Activated T-cell treated with anti-CD3 and anti-CD28 coated beads, Interleukin-2, amount 50 U/mL, for 24 hours (primary cell): ENCODE measurements at places on chromosomes 2 and 18.

DNA sequence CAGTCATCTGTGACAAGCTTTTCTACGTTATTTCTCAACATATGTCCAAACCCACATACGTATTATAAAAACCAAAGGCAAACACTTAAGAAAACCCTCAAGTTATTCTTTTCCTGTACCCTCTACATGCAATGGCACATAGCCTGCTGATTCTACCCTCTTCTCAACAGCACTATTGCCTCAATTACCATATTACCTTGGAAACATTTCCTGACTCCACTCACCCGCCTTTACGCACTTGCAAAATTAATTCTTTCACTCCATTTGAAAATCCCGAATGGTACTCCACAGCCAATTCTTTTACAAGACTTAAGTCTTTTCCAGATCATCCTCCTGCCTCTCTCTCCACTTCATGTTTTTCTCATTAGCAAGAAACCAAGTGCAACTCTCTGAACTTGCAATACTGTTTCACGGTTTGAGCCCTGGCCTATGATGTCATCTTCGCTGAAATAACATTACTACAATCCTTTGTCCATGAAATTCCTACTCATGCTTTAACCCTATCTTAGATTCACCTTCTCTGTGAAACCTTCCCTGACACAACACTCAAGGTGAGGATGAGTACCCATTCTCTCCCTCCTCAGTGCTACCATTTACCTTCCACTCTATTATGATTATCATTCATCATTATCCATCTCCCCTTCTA, 29.0 kb downstream of the SESTD1 start:
- DNase-seq: no peak

DNA sequence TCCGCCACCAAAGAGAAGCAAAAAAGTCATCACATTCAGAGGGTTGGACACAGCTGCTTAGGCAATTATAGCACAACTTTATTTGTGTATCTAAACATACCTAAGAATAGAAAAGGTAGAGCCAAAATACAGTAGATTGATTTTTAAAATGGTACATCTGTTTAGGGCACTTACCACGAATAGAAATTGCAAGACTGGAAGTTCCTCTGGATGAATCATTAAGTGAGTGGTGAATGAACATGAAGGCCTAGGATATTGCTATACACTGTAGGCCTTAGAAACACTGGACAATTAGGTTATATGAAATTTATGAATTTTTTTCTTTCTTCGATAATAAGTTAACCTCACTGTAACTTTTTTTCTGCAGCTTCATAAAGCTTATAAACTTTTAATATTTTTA, 687.0 kb downstream of the BCL11A start:
- DNase-seq: no peak

DNA sequence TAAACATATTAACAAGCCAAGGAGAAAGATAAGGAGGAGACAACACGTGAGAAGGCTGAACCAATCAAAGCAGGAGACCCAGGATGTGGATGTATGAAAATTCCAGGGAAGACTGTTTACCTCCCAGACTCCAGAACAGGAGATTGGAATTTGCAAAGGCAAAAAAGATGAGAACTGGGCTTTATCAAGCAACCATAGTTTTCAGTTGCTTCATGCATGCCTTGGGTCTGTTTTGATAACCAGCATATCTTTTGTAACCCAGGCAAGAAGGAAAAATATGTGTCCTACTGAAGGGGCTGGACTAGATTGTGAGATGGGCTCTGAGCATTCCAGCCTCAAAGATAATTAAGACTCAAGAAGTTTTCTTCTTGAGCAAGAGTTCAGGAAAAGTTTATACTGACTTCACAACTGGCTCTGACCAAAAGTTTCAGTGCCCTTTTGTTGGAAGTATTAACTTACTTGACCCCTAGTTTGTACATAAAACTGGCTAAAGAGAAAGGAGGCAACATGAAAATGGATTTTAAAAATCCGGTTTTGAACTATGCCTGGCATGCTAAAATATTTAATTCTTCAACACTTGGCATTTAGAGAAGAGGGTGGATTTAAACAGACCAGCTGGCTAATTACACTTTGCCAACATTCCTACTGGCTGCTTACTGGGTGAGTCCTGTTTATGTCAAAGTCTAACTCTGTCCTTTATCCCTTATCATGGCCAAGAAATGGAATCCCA, 79.3 kb upstream of the CD28 start:
- DNase-seq: no peak

- peak; percentile 65 for DNase-seq
Observed at GRCh38 chr18:3595369-3596273, 145.6 kb downstream of the TGIF1 start.

- DNase-seq: no peak
Observed at GRCh38 chr2:236001854-236002253, 166.3 kb downstream of the GBX2 start.

GRCh38 chr2:134782792-134783191, 55.6 kb upstream of the ACMSD start:
- no peak for DNase-seq

DNA sequence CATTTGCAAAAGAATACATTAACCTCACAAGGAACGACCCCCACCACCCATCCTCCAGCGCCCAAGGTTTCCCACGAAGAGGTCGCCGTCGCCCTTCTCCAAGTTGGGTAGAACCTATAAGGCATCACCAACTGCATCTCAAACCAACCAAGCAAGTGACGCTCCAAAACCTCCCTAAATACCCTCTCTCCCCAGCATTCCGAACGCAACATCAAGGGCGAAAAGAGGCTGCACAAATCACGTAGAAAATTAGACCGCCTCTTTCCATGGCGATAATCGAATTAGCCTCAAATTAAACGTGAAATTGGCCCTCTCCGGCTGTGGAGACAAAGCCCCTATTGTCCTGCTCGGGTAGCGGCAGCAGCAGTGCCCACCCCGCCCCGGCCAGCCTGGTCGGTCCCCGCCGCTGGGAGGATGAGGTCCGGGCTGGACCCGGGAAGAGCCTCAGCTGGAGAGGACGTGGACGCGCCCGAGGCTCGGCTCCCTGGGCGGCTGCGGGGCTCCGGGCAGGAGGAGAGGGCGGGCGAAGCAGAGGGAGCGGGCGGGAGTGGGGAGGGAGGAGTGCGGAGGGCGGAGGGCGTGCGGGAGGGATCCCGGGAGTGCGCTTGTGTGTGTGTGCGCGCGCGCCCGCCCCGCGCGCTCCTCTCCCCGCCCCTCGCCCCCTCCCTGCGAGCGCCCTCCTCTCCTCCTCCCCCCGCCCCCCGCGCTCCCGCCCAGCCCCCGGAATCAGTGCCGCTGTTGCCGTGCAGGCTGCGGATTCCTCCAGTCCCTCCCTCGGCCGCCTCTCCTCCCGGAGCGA, at the start of gene SPTBN1:
Gene SPTBN1, plus strand, starts transcription at position 765 of the 799 bp plus-strand sequence. CDS start 70,092 bp downstream, outside the sequence.
- peak; percentile 55 for DNase-seq

DNA sequence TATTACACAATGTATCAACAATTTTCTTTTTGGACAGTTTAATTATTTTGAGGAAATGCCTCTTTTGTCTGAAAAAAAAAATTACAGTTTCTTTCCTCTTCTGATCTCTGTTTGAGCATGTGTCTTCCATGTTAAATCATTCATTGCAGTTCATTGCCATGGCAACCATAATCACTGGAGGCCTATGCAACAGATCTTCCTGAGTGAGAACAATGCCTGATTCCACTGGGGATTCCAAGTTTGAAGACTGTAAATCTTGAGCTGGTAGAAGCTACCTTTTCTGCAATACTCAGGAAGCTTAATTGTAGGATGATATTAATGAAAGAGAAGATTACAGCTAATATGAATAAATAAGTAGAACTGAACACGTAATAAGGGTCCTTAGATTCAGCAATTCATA, 721.4 kb upstream of the CNTNAP5 start:
- no peak for DNase-seq

GRCh38 chr2:210899131-210899530, 342.7 kb downstream of the CPS1 start:
- DNase-seq: no peak

DNA sequence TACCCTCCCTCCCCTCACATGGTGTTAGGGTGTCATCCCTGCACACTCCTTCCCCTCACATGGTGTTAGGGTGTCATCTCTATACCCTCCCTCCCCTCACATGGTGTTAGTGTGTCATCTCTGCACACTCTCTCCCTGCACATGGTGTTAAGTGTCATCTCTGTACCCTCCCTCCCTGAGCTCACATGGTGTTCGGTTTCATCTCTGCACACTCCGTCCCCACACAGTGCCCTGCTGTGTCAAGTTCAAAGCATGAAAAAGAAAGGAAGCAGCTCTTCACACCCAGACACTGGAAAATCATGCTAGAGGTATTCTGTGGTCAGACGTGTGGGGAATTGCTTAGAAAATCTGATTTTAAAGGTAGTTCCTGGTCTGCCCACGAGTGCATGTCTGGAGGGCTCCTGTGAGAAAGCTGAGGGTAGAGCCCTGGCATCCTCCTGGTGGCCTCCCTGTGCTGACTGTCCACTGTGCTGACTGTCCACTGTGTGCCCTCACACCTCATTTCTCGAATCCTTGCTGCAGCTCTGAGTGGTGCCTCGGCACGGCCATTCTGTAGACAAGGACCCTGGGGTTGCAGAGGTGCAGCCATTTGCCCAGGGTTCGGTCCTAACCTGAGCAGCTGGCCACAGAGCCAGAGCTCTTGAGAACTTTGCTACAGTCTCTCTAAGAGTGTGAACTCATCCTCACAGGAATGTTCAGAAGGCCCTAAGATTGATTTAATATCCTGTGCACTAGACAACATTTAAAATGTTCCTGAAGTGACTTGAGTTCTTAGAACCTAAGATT, 69.1 kb upstream of the NFATC1 start:
- no peak for DNase-seq

- no peak for DNase-seq
Observed at GRCh38 chr2:28778392-28778791, 26.8 kb downstream of the PPP1CB start.

DNA sequence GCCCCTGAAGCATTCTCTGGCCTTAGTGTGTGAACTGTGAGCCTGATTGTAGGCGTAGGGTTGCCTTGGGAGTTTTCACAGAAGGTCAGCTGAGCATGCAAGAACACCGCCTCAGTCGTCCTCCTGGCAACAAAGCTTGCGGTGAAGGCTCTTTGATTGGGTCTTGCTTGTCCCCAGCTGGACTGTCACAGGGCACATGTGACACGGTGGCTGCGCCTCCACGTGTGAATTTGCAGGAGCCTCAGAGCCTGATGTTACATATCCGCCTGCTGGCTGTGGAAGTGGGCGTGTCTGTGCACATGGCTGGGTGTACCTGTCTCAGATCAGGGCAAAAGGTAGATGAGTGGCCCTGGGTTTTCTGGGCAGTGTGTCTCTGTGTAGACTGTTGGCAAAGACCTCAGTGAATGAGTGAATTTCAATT, 228.7 kb downstream of the HAUS1 start:
- DNase-seq: no peak

GRCh38 chr2:164538240-164538866, 82.9 kb downstream of the GRB14 start:
- DNase-seq: no peak

DNA sequence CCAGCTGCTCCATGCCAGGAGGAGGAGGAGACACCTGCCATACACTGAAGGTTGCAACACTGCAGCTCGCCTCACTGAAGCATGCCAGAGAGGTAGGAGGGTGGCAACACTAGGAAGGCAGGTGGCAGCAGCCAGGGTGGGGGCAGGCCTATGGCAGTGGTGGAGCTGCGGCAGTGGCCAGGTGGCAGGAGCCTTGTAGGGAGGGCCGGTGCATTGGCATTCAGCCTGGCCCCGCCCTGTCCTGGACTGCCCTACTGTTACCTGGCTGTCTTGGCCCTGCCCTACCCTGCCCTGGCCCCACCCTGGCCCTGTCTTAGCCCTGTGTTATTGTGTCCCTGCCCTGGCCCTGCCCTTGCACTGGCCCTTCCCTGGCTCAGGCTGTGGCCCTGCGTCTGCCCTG, 7.4 kb upstream of the ANKRD62 start:
- DNase-seq: no peak

- DNase-seq: no peak
Observed at GRCh38 chr2:75605770-75606529, 40.6 kb upstream of the MRPL19 start.

DNA sequence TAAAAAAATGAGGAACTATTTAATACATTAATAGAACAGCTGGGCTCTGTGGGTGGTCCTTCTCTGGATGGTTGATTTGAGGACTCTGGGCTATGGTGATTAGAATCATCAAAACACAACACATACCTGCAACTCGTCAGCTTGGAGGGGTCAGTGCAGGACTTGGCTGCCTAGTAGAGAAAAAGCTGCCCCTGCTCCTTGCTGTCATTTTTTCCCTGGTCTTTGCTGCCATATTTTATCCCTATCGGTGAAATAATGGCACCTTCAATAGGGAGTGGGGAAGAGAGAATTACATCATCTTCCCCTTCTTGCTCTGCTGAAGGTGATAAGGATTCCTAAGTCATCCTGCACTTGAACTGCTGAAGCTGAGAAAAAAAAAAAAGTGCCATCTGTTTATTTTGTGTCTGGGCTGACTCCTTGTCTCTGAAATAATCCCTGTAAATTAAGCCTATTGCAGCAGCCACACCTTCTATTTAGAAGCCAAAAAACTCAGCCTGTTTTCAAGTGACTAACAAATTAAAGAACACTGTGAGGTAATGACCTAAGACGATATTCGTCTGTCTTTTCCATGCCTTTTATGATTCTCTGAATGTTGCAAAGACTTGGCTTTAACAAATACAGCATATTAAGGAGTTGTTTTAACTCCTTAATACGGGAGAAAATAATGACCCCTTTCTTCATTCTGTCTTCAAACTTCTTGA, 89.3 kb downstream of the ACVR1 start:
- DNase-seq: no peak

GRCh38 chr2:7950035-7950612, 731.7 kb upstream of the ID2 start:
- DNase-seq: no peak

DNA sequence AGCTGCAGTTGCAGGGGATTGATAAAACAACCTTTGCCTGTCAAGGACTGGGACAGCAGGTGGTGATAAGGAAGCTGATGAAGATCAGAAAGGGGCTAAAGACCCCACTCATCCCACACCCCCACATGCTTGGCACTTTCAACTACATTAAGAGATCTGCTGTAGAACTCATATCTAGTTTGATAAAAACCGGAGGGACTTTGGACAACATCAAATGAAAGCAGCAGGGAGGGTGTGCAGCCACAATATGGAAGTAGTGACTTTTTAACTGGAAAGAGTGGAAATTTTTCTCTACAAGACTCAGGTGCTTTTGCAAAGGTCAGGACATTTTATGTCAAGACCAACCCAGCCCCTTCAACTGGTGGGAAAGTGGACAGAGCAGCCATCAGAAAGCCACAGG, 56.8 kb downstream of the TBC1D8 start:
- no peak for DNase-seq

DNA sequence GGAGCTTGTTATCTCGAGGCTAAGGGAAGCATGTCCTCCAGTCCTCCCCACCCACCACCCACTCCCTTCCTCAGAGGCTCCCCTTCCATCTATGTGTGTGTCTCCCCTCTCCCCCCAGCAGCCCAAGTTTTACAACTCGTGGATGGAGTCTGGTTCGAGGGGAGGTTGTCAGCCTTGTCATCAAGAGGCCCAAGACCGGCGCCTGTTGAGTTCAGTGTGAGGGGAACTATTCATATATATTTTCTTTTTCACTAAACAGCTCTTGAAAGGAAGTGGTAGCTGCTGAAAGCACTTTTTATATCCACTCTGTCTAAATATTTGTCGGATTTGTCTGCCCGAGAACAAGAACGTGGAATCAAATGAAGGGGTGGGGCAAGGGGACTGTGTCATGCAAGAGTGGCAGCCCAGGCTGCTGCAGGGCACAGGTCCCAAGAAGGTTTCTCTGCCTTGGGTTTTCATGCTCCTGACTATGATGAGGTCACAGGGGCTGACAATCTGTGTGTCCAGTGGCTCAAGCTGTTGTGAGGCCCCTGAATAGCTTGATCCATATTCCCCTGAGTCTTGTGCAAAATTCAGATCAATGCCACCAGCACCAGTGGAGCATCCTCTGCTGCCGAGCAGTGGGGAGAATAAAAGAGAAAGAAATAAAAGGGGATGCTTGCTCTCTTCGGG, 35.0 kb downstream of the NRP2 start:
- DNase-seq: no peak
